ENCODE measurements at places on chromosomes 1 and 21.

- no peak for DNase-seq
Observed at GRCh38 chr1:72670902-72671301, 388.6 kb upstream of the NEGR1 start.

DNA sequence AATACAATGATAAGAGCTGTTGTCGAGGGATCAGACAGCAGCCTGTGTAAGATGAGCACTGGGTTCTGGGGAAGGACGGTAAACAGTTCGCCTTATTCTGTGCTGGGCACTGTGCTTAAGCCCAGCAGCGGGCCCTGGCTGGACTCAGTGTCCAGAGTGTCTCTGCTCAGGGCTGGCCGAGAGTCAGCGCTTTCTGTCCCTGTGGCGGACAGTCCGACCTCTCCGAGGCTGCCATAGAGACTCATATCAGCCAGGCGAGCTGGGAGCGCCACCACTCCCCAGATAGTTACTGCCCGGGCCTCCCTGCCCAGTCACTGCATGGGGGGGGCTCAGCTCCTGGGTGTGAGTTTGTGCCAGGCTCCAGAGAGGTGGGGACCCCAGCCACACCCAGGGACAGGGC, 14.7 kb upstream of the NPHP4 start:
- DNase-seq, result no peak

GRCh38 chr1:159900086-159900680, at the start of gene CFAP45:
CFAP45 (minus strand) TSS chr1:159900165; CDS start chr1:159900098, 67 bp downstream.
- no peak for DNase-seq

GRCh38 chr1:156497078-156497742, 3.4 kb downstream of the MEF2D start:
- no peak for DNase-seq

GRCh38 chr1:100441146-100441545, 88.8 kb downstream of the CDC14A start:
- no peak for DNase-seq

DNA sequence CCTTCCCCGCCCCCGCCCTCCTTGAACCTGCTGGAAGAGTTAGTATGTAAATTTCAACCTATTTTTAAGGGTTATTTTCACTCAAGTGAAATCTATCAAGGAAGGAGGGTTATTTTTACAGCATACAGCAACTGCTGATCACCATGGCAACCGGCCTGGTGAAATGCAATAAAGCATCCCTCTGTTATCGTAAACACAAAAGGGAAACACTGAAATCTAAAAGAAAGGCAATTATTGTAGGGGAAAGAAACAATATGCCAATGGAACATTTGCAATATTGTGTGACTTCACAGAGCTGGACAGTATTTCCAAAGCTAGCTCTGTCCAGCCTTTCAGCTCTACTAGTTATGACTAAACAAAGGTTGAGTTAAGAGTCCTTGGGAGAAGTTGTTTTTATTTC, 588.3 kb upstream of the PBX1 start:
- DNase-seq, result no peak

- DNase-seq, result no peak
Observed at GRCh38 chr1:149879556-149879955, 19.8 kb upstream of the BOLA1 start.

DNA sequence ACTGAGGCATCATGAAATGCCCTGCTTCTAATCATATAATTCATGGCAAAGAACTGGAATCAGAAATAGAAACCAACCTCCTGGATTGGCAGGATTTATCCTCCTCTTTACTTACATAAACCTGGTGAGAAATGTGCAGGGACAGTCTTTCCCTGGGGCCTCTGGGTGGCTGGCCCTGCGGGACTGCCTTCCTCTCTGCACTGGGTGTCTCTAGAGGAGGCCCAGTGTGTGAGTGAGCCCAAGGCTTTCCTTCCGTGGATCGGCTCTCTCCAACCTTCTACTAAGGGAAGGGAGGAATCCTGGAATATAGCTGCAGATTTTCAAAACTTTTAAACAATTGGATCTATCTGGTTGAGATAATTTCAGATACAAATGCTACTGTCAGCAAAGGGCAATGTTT, 11.4 kb upstream of the ATP1A1 start:
- no peak for DNase-seq

- DNase-seq, result no peak
Observed at GRCh38 chr1:236303675-236304074, 21.9 kb upstream of the ERO1B start.

DNA sequence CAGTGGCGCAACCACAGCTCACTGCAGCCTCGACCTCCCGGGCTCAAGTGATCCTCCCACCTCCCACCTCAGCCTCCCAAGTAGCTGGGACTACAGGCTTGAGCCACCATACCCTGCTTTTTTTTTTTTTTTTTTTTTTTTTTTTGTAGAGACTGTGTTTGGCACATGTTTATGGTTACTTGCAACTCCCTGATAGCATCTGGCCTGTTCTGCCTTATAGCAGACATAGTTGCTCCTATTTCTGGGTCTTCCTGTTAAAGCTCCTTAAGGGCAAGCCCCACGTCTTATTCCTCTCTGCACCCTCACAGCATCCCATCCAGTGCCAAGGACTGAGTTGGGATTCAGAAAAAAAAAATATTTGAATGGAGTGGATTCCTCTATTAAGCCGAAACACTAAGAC, 17.1 kb upstream of the CNR2 start:
- DNase-seq, result no peak

DNA sequence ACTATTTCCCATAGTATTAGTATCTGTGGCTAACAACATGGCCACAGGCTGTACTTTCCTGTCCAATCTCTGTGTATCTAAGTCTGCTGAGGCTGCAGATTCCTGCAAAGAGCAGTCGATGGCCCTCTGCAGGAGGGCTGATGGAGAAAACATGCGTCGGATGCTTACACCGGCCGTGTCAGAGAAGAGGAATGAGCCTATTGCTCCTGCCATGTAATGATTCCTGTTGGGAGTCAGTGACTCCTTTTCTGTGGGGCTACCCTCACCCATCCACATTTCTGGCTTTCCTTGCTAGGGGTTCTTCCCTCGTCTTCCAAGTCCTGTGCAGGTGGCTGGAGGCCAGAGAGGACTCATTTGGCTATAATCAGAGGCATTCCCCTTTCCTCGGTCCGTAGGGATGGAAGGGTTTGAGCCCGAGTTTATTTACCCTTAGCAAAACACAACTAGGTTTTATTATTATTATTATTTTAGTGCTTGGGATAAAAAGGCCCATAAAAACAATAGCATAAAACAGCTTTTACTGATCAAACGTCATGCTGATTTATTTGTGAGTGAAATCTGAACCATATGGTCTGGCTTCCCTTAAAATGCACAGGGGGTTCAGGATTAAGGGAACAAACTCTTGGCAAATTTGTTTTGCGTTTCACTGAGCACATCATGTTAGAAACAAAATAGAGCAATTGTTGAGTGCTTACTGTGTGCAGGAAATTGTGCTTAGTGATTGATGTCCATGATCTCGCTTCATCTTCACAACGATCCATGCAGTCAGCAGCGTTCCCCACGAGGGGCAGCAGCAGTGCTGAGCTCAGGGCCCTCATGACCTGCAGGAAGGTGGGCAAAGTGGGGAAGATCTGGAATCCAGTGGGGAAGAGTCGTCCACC, 70.8 kb downstream of the KIF26B start:
- DNase-seq, result no peak

- no peak for DNase-seq
Observed at GRCh38 chr1:11045428-11046269, 1.4 kb downstream of the MASP2 start.

DNA sequence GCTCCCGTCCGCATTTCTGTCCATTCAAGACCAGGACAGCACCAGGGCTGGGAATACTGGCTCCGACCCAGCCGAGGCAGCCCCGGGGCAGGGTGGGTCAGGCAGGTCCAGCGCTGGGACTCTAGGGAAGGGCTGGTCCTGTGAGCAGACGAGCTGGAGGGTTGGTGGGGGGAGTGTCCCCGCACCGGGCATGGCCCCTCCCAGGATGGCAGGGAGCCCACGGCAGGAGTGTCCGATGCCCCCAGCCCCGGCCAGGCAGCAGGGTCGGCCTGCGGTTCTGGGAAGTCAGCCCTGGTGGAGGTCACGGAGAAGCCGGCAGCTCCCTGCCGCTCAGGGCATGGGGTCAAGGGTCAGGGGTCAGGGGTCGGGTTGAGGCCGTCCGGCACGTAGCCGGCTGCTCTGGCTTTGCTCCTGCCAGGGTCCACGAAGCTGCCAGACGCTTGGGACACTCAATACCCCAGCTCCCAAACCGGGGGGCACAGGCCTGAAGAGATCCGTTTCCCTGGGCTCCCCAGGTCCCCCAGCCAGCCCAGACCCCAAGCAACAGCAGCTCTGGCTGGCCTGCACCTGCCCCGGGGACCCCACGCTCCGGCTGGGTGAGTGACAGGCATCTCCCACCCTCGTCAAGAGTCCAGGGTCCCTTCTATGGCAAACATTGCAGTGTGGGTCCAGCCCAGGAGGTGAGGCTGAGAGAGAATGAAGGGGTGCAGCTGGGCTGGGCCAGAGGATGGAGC, 6.7 kb downstream of the C1QTNF12 start:
- no peak for DNase-seq

- no peak for DNase-seq
Observed at GRCh38 chr1:167599957-167600581, 30.0 kb upstream of the RCSD1 start.

DNA sequence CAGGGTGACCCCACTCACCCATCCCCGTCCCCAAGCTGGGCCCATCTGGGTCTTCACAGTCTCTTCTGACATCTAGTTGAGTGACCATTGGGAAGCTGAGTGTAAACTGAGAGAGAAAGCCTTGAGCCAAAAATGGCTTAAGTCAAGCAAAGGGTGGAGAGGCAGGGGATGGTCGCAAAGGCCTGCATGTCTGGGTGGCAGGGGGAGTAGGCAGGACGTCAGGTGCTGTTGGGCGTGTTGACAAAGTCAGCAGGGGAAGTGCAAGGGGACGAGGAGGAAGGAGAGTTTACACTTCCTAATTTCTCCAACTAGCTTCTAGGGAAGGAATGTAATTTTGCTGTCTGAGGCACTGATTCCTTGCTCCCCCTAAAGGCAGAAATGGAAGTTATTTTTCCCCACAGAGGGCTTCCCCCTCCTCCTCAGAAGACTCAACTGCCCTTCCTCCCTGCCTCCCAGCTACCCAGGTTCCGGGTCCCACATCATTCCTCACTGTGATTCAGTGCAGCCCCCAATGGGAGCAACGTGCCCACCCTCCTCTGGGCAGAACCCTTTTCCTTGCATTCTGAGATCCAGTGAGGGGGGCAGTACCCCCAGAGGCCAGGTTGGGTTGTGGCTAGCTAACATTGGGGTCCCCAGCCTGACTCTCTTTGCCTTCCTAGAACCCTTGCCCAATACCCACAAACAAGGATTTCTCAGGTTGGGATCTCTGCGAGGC, 1.2 kb upstream of the ADORA1 start:
- no peak for DNase-seq

DNA sequence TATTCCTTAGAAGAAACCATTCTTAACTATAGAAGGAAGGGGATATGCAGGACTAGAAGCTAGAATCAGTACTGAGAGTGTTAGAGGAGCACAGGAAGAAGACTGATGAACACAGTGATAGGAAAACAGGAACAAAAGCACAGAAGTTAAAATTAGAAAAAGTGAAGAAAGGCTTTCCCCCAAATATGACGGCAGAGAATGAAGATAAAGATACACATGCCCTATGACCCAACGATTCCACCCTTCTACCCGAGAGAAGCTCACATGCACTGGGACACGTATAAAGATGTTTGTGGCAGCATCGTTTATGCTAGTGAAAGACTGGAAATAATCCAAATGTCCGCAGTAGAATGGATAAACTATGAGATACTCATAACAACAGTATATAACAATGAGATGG, 74.2 kb downstream of the DTL start:
- no peak for DNase-seq

GRCh38 chr1:51236531-51237350, 668 bp downstream of the RNF11 start:
- DNase-seq, result no peak

DNA sequence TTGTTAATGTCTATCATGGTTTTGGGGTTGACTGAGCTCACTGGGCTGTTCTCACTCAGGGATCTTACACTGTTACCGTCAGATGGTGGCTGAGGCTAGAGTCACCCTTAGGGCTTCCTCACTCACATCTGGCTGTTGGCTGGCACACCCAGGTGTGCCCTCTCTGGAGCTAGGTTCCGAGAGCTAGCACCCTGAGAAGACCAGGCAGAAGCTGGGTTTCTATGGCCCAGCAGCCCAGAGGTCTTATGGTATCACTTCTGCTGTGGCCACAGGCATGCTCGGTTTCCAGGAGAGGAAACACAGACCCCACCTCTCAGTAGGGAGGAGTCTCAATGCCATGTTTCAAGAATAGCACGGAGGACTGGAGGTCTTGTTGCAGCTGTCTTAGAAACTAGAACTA, 20.7 kb upstream of the KIF1B start:
- no peak for DNase-seq
